ENCODE measurements at places on chromosomes 12 and 14.

GRCh38 chr12:49037111-49037946 is 18.8 kb upstream of the PRKAG1 start:
- DNase-seq = no peak

- DNase-seq = no peak
Measured at GRCh38 chr12:75936515-75937440, 94.8 kb downstream of the PHLDA1 start.

- DNase-seq = no peak
Measured at GRCh38 chr14:87990682-87991081, 2.3 kb downstream of the GALC start.

- no peak for DNase-seq
Measured at GRCh38 chr12:42129595-42130204, 15.0 kb downstream of the GXYLT1 start.

DNA sequence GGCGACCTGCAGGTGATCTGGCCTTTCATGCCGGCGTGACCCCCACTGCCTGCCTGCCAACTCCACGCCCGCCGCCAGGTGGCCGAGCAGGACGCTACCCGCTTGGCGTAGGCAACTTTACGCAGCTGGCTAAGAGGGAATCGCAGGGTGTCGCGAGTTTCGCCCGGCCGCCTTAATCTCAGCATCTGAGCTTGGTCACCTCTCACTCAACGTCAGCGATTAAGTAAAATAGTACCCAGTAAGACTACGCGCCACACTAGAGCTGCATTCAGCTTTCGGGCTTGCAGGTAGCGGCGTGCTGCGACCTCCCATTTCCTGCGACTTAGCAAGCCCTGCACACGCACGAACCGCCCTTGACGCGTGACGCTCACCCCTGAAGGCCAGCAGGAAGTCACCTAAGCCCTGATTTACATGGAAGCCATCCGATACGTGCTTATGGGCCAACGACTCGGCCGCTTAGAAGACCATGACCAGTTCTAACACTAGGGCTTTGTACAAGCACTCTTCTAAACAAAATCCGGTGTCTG is 33.2 kb downstream of the WBP11 start:
- peak; percentile 80 for DNase-seq

GRCh38 chr12:94427501-94428381 is 31.9 kb downstream of the CEP83 start:
- no peak for DNase-seq

- no peak for DNase-seq
Measured at GRCh38 chr14:68139431-68140075, 320.0 kb downstream of the RAD51B start.

DNA sequence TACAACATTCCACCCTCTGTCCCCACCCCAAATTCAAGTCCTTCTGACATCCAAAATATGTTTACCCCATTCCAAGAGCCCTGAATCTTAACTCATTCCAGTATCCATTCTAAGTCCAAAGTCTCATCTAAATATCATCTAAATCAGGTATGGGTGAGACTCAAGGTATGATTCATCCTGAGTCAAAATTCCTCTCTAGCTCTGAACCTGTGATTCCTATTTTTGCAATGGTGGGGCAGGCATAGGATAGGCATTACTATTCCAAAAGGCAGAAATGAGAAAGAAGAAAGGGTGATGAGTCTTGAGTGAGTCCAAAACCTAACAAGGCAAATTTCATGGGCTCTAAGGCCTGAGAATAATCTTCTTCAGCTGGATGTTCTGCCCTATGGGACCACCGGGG is 140.3 kb upstream of the FAR2 start:
- no peak for DNase-seq

GRCh38 chr14:55294603-55295002 is 23.4 kb downstream of the FBXO34 start:
- DNase-seq = no peak

GRCh38 chr12:29283969-29284700 is 96.8 kb downstream of the ERGIC2 start:
- no peak for DNase-seq

DNA sequence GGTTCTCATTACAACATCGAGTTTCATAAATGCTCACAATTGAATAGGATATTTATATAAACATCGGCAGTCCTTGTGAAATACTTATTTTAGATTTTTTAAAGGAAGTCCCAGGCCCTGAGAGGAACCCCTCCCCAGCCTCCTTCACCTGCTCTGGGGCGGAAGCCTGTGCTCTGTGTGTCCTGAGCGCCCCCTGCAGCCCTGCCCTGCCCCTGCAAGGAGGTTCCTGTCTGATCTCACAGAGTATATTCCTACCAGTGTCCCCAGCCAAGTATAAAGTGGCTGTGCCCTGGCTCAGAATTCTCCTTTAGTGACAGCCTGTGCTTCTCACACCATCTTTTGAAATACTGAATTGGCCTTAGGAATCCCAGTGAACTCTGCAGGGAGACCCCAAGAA is 659.5 kb downstream of the TMEM121 start:
- DNase-seq = peak; percentile 56

DNA sequence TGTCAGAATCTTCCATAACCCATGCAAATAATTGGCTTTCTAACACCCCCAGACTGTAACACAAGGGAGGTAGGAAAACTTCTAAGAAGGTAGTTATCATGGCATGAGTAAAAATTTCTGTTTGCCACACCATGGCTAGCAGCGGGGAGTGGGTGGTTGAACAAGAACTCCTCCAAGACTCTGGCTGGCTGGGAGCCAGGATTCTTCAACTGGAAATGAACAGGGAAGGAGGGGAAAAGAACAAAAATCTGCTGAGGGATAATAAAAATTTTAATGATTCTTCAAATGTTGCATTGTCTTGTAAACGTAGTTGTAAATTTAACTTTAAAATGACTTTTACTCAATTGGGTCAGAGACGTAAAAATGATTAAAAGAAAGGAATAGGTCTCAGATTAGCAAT is 78.9 kb downstream of the AKAP6 start:
- no peak for DNase-seq

GRCh38 chr12:124498275-124499189 is 68.9 kb downstream of the NCOR2 start:
- no peak for DNase-seq

DNA sequence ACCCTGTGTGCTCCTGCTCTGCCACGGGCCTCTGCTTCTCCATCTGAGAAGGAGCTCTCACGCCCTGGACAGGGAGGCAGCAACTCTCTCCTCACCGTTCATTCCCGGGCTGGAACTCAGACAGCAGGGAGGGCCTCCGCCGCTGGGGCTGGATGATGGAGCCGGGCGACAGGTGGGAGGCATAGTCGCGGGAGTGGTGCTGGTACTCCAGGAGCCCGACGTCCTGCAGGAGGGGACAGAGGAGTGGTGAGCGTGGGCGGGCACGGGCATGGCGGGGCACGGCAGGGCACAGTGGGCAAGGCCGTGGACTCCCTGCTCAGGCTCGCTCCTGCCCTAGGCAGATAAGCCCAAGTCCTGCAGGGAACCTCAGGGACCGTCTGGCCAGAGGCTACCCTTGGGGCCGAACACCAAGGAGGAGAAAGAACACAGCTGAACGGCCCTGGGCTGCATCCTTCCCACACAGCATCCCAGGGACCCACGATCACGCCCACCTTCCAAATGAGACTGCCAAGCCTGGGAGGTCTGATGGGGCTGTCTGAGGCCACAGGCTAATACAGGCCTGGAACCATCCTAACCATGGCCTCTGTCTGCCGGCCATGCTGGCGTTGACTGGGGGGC is 81.0 kb downstream of the NCOR2 start:
- no peak for DNase-seq

GRCh38 chr14:70651522-70651921 is 9.8 kb downstream of the TTC9 start:
- no peak for DNase-seq

GRCh38 chr14:60973070-60973469 is 7.8 kb downstream of the TRMT5 start:
- DNase-seq = no peak

GRCh38 chr14:100256339-100256895 is 17.5 kb downstream of the YY1 start:
- DNase-seq = no peak

- no peak for DNase-seq
Measured at GRCh38 chr12:45575417-45575816, 154.1 kb upstream of the ARID2 start.

DNA sequence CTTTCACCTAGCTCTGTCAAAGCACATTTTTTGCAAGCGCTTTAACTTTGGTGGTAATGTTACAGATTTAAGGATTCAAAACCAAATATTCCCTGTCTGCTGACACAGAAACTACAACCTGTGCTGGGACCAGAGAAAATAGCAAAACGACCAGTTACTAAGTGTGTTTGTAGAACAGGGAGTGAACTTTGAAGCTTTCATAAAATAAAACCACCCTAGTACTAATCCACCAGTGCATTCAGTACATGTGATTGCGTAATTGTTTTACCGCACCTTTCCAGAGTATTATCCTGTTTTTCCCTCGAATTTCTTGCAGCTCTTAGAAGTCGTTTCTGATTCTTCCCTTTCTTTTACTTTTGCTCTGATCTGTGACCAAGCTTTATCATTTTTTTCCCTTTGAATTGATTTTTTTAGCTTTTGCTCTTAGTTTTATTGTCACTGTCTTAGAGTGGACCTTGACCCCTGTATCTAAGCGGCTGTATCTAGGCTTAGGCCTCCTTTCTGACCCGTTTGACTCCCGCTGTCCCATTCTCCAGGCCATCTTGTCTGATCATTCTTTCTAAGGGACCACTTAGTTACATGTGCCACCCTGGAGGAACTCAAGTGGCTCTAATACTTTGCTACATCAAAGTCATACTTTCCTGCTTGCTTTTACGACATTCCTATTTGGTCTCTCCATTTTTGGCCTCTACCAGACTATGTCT is 429.4 kb downstream of the PCNX1 start:
- DNase-seq = no peak

GRCh38 chr12:121917950-121918678 is at the start of gene CFAP251:
Gene CFAP251 (plus strand): TSS chr12:121918592. CDS start chr12:121921306, 2,714 bp downstream.
- peak; percentile 99 for DNase-seq

GRCh38 chr14:67875175-67876006 is 55.8 kb downstream of the RAD51B start:
- no peak for DNase-seq

DNA sequence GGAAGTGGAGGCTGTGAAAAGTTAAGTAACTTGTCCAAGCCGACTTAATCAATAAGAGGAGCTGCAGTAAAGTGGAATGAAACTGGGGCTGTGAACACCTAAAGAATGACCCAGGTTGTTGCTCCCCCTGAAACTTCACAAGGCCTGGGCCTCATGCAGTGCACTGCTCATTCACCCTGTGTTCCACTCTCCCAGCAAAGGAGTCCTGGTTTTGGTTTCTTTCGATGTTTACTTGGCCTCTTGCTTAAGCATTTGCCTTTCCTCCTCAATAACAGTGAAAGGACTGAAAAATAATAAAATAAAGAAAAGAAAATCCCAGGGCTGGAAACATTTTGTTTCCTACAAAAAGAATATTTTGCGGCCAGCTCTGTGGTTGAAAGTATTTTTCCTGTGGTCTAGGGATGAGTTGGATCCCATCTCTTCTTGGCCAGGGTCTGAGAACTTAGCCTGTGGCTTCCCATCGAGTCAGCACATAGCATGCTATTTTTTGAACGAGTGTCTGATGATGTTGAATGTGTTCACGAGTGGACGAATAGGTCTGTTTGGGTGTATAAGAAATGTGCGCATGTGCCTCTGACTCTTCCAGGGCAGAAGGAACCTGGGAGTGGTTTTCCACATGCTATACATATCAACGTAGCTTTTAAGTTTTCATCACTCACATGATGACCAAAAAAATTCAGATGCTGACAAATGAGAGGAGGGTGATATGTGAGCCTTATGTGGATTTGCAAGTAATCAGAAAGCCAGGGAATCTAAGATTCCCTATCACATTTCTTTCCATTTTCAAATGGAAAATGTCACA is 349.8 kb downstream of the ZFP36L1 start:
- no peak for DNase-seq

DNA sequence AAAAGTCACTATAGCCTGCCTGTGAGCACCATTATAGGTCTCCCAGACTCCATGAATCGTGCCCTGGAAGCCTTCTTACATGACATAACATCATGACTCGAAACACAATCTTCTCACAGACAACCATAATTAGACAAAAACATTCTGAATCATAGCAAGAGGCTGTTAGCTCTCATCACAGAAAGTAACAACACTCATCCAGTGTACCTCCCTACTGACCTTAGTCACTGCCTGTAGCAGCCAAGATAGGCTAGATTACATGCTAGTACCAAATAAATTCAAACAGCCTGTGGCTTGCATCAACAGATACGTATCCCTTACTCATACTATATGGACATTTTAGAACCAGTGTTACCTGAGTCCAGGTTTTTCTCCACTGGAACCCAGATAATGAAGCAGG is 663.8 kb upstream of the FOXG1 start:
- no peak for DNase-seq

- DNase-seq = no peak
Measured at GRCh38 chr14:76720382-76720813, 40.9 kb upstream of the VASH1 start.

- no peak for DNase-seq
Measured at GRCh38 chr12:15122344-15122743, 98.9 kb downstream of the RERG start.

DNA sequence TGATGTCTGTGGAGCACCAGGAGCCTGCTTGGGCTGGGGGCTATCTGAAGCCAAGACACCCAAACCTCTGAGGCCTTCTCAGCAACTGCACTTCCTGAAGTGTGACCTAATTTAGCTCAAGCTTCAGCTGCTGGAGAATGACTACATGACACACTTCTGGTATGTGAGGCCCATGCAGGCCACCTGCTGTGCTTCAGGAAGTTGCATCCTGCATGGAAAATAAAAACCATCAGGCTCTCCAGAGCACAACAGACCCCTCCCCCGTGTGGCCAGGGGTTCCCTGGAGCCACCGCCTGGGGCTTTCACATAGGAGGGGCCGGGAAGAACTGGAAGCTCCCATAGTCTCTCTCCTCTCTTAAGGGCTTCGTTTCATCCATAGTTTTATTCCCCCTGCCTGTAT is 217.7 kb downstream of the SLC15A4 start:
- DNase-seq = no peak

DNA sequence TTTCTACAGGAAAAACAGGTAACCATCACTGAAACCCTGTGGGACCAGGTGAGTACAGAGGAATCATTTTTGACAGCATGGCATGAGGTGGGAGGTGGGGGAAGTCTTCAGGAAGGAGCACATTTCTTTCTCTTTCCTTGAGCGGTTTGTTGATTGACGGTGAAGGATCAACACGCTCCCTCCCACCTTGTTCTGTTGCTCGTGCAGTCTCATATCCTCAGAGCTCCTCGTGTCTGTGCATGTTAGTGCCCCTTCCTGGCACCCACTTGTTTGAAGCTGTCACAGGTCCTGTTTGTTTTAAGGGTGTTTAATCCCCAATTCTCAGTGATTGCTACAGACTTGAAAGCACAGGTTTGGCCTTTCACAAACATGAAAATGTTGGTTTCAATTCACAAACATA is 4.4 kb downstream of the C12orf54 start:
- DNase-seq = no peak

DNA sequence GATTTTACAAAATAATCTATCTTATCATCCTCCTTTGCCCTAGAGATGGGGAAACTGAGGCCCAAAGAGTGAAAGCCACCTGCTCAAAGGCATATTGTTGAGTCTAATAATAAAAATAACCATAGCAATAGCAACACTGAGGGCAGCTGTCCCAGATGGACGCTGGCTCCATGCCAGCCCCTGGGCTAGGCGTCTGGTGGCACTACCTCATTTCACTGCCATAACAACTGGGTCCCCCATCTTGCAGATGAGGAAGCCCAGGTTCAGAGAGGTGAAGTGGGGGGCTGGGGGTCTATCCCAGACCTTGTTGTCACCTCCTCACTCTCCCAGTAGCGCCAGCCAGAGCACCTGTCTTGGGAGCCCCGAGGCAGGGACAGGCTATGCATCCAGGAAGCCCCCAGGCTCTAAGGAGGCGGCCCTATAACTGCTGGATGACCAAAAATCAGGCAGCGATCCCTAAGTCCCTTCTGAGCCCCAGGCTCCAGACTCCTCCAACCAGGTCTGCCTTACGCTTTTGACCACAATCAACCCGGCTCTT is 12.8 kb downstream of the BDKRB2 start:
- no peak for DNase-seq
